ENCODE measurements at places on chromosomes 5 and 9.

GRCh38 chr9:98430535-98431292 lies 175.3 kb upstream of the TBC1D2 start:
- DNase-seq: no peak

DNA sequence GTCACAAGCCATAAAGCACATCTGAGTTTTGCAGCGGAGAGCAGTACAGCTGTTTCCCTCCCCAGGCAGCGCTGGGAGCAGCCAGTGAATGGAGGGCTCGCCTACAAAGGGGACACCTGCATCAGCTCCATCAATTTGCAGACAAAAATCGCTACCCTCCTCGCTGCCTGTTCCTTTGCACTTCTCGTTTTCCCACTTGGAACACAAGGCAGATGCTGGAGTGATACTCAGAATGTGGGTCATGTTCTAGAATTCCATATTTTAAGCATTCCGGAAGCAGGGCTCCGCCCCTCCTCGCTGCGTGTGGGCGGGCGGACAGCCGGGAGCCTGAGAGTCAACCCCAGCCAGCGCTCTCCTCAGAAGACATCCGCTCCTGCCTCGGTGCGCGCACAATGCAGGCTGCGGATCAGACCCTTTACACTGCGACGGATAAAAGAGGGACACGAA lies 92.1 kb downstream of the LMNB1 start:
- peak; percentile 89 for DNase-seq

DNA sequence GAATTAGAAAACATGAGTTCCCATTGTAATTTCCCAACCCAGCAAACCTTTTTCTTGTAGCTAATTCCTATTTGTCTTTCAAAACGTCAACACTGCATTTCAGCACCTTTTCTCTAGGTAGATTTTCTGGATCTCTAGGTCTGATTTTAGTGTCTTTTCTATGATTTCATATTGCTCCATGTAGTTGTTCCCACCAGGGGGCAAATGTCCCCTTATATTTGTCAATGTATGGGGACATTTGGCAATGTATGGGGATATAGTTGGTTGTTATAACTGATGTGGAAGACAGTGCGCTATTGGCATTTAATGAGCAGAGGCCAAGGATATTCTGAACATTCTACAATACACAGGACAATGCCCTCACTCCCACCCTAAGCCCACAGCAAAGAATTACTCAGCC lies 273.9 kb upstream of the ADRA1B start:
- no peak for DNase-seq

DNA sequence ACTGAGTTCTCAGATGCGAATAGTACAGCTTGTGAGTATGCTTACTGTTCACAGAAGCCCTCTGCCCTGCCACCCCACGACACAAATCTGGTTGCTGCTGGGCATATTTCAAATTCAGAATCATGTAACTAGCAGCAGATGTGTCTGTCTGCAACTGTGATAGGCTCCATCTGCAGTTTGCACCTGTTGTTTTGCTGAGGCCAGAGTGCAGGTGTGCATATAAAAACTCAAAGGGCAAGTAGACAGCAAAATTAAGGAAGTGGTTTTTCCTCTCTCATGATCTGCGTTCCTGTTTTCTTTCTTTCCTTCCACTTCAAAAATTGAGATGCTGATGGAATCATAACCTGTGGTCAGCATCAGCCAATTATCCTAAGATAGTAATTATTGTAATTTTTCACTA lies 1000.5 kb downstream of the PTPRD start:
- no peak for DNase-seq

- DNase-seq: no peak
These were observed 44.9 kb upstream of the MYO10 start for GRCh38 chr5:16980983-16981382.

DNA sequence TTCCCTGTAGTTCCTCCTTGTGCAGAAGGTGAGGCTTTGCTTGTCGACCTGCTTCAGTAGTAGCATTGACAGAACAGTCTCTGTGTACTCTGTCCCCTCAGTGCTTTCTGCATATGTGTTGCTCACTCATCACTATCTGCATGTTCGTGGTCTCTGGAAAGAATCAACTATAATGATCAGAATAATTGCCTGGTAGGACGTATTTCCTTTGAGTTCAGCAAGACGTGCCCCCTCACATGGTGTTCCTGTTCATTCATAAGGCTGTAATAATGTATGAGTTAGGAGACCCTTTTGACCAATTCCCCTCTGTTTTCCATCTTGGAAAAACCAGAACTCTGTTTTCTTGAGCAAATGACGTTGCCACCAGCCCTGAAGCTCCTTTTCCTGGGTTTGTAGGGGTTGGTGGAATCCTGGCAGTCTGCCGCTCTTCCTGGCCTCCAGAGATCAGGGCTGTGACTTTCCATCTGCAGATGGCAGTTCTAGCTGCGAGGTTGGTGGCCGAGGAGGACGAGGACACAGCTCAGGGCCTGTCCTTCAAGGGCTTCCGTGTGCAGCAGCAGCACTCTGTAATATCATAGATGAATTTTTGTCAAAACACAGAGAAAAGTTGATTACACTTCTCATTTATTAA lies 61.9 kb downstream of the EXOSC2 start:
- DNase-seq: no peak

- DNase-seq: peak; percentile 46
These were observed 214.1 kb downstream of the HSPA4 start for GRCh38 chr5:133265720-133266526.

DNA sequence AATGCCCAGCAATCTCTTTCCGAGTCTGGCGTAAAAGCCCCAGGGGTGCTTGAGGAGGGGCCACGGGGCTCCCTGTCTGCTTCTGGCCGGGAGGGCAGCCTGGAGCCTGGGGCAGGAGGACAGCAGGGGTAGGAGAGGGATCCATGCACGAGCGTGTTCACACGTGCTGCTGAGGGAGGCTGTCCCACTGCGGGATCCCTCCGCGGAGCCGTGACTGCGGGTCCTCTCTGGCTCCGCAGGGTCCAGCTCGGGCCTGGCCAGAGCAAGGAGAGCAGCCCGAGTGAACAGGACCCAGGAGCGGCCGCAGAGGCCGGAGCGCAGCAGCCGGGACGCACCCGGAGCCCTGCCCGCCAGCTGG lies 78.4 kb downstream of the ZNF354C start:
- DNase-seq: no peak

DNA sequence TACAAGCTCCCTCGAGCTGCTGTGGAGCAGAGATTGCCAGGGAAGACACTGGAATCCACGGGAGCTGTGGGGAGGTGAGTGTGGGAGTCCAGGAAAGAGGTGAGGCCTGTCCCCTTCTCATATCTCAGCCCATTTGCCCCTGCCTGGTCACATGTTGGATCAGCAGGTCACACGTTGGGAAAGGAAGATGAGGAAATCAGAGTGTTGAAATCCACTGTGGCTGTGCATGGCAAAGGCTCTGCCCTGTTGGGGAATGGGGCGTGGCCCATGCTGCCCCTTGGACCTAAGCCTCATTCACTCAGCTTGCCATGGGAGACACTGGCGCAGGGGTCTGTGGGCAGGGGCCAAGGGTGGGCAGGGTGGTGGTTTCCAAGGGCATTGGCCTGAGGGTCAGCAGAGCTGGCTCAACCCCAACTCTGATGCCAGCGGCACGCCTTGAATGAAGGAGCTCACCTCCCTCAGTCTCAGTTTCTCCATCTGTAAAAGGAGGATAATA lies 85.4 kb upstream of the CPEB4 start:
- DNase-seq: no peak

DNA sequence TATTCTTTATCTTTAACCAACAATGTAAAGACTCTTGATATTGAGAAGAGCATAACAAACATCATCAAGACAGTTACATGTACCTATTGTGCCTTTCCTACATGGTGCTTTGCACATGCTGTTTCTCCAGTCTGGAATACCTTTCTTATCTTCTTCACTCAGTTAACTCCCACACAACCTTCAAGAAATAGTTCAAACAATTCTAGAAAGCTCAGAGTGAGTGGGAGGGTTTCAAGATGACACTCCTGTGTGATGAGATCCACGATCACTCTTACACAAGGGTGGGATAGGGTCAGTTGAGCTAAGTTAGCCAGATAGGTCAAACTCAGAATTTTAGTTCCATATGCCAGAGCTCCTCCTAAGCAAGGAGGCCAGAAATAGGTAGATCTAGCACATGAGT lies 915.5 kb downstream of the NR2F1-AS1 start:
- no peak for DNase-seq

DNA sequence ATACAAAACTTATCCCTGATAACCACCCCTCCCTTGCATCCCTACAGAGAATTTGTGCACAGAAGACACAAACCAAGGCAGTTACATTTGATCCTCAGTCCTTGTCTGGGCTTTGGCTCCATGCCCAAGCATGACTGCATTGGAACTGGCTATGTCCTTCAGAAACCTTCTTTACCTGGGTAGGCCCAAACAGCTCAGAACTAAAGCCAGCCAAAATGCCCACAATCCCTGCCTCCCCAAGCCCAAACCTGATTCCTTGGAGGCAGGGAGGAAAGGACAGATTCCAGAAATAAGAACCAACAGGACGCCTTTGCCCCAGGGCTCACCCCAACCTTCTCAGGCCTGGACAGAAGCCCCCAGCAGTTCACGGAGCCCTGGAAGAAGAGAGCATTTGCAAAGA lies 8.2 kb downstream of the IL17B start:
- no peak for DNase-seq

- no peak for DNase-seq
These were observed 521.0 kb upstream of the CHD1 start for GRCh38 chr5:99449786-99450185.

- DNase-seq: no peak
These were observed 239.6 kb downstream of the MAN2A1 start for GRCh38 chr5:109929376-109929775.

GRCh38 chr5:121841892-121842291 lies 9.8 kb upstream of the FTMT start:
- DNase-seq: no peak

DNA sequence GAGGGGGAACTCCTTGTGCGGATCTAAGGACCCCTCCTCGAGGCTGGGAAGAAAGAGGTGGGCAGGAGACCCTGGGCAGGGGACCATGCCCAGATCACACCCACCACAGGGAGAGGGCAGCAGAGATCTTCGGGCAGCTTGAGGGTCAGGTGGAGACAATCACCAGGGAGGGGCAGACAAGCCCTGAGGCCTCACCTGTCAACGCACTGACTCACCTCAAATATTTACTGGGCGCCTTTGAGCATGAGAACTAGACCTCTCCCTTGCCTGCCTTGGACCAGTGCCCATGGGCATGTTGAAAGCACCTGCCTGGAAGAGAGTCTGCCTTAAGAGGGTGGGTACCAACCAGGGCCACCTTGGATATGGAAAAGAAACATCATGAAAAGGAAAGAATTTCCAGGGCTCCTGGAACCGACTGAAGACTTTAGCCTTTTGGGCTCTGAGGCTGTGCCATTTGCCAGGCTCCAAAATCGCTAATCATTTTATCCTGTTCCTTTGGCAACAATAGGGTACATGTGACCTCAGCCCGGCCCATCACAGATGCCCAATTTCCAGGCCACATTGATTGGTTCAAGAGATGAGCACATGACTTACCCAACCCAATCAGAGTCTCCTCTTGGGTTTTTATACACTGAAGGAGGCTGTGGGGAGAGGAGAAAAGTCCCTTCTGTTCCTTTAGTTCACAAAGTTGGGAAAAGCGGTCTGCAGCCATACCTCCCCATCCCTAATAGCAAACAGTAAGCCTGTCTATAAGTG lies 10.4 kb upstream of the SPINK4 start:
- DNase-seq: no peak

DNA sequence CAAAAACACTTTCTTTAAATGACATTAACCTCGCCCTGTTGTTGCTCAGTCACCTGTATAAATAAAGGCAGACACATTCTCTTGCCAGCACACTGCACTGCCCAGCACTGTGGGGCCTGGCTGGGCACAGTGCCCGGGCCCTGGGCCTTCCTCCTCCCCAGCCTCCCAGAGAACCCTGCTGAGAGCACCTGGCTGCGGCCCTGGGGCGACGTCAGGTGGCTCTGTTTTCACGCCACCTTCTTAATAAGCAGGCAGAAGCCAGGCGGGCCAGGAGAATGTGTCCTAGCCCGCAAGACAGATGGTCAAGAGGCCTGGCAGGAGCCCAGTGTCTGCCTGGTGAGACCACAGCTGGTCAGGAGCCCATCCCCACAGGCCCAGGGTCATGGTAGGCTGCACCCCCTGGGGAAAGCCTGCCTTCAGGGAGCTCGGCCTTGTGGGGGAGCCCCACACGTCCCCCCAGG lies 8.2 kb upstream of the AGPAT2 start:
- DNase-seq: no peak

DNA sequence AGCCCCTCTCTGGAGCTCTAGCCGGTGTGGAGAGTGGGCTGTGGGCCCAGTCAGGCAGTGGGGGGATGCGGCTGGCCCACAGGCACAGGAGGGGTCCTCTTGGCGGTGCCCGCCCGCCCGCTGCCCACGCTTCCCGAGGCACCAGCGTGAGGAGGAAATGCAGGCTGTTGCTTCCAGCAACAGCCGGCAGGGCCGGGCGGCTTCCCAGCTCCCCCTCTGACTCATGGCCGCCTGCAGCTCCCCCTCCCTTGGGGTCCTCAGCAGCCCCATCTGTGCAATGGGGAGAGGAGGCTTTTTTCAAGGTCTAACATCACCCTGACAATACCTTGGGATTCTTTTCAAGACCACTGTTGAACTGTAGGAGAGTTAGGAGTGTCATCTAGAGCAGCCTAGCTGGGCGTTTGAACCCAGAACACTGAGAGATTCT lies 10.4 kb downstream of the CXXC5 start:
- DNase-seq: no peak

DNA sequence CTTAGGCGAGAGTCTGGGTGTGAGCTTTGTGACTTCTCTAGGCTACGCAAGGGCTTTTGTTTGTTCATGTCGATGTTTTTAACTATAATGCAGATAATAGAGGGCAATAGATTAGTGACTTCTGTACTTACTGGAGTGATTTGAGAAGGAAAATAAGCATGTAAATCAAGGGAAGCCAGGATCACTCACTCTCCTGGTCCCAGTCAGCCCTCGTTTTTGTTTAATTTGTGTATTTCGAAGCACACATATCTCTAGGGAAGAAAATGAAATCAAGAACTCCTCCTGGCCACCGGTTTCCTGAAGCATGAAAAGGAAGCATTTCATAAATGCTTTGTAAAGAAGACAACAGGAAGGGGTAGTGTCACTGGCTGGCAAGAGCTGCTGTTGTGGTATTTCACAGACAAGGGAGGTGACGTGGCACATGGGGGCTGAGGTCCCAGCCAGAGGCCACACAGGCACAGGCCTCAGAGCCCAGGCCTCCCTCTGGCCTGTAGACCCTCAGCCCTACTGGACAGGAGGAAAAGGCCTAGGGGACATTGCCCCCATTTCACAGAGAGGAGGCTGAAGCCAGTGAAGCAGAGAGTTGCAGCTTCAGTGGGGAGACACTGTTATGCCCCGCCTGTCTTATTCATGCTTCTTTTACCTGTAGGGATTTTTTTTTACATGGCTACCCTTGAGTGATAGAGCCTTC lies 34.1 kb downstream of the IRF1 start:
- DNase-seq: no peak

GRCh38 chr9:86488345-86488744 lies 134.1 kb upstream of the TUT7 start:
- DNase-seq: no peak
